ENCODE measurements at places on chromosomes 16 and 17.

GRCh38 chr17:61284746-61285145 is 114.9 kb upstream of the TBX2 start:
- no peak for DNase-seq

DNA sequence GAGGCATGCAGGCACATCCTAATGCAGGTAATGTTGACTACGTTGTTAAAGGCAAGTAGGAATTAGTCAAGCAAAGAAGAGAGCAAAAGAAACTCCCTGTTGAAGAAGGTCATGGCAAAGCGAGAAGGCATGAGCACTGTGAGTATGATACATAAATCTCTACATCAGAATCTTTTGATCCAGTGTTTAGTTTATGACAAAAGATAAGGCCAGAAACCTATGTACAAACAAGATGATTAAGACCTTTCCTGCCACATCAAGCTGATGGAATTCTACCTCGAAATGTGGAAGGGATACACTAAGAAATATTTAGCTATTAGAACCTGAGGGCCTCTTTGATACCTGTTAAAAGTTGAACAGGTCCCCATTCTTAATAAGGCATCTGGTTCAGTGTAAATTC is 20.2 kb downstream of the SYCE1L start:
- no peak for DNase-seq

- DNase-seq = no peak
Observed at GRCh38 chr16:55943267-55943666, 68.1 kb upstream of the CES5A start.

DNA sequence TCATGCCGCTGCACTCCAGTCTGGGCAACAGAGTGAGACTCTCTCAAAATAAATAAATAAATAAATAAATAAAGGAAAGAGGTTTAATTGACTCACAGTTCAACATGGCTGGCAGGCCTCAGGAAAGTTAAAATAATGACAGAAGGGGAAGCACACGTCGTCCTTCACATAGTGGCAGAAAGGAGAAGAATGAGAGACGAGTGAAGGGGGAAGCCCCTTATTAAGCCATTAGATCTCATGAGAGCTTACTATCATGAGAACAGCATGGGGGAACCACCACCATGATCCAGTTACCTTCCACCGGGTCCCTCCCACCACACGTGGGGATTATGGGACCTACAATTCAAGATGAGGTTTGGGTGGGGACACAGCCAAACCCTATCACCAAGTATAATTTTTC is 54.5 kb downstream of the PAFAH1B1 start:
- DNase-seq = no peak
